Fibroblast of skin of left biceps (primary cell): ENCODE measurements at places on chromosomes 7 and 10.

- DNase-seq = no peak
Measured at GRCh38 chr7:90495241-90495640, 25.8 kb downstream of the PTTG1IP2 start.

DNA sequence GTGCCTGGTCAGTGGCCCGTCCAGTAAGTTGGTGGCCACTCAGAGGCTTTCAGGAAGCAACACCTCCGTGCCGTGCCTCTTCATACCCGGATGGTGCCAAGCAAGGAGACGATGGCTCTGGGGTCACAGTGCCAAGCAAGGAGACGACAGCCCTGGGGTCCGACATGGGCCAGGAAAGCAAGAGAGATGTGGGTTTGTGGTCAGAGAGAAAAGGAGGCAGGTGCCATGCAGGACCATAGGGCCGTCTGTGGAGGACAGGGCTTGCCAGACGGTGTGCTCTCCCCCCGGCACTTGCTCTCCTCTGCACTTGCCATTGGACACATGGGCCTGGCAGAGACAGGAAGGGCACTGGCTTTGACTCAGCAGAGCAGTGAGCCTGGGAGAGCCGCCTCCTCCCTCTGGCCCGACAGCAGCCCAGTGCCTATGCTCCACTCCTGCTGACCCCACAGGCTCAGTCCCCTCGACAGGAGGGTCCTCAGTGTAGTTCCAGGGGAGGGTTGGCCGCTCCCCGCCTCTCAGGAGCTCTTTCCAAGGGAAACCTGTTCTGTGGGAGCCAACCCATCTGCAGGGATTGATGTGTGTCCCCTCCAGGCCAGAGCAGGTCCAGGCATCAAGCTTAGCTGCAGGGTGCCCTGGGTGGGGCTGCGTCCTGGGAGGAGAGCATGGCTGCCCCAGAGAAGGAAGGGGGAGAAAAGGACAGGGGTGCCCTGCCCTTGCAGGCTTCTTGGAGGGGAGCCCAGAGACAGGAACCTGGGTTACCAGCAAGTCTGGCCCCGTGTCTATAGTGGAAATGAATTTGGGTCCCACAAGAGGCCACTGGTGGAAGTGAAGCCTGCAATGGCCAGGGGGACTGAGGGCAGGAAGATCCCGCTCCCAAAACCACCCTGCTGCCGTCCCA is 7.6 kb upstream of the CALML5 start:
- no peak for DNase-seq

DNA sequence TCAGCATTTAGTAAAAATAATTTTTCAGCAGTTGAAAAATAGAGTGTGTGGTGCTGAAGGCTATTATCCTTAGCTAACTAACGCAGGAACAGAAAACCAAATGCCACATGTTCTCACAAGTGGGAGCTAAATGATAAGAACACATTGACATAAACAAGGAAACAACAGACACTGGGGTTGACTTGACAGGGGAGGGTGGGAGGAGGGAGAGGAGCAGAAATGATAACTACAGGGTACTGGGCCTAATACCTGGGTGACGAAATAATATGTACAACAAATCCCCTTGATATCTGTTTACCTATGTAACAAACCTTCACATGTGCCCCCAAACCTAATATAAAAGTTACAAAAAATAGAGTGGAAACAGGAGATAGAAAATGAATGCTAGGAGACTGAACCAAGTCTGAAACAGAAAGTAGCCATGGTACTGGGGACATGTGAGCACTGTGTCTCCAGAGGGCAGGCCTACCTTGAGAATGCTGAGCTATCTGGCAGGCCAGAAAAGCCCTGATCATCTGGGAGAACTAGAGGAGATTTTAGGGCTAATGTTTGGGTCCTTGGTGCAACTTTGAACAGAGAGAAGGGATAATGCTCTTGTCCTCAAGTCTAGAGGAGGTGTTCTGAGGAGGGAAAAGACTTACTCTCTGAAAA is 4.7 kb upstream of the EFCAB10 start:
- no peak for DNase-seq

- no peak for DNase-seq
Measured at GRCh38 chr7:76390092-76390491, 19.4 kb downstream of the SSC4D start.

DNA sequence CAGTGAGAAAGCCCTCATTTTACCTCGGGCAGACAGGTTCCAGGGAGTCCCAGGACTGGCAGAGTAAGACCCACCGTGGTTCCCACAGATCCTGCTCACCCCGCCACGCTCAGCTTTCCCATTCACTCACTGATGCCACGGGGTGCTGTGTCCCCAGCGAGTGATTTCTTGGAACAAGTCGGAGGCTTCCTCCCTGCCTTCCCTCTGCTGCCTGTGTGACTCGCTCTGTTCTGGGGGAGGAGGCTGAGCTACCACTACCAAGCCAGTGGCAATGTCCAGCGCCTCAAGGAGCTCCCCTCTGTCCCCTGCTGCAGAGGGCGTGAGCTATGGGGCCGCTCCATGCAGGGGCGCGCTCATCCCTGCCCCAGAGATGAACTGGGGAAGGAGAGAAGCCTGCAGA is 12.6 kb downstream of the IL15RA start:
- no peak for DNase-seq
